ENCODE measurements at places on chromosomes 2 and 18. TPM values are rescaled to one million over a fixed set of nuclear protein-coding genes. Genes with fewer than 3 reads are reported as not detected.

GRCh38 chr2:1940679-1941078 lies 196.4 kb upstream of the PXDN start:
- H3K27me3 ChIP-seq, result peaks cover 4% of the 10 kb centered on the region
- no peak overlapping the region for H3K4me3 ChIP-seq
- DNase-seq, result no peak
- H3K4me1 ChIP-seq, result no peaks in the 10 kb centered on the region
- no peaks in the 10 kb centered on the region for H3K36me3 ChIP-seq

RNMT gene
- total RNA-seq, result 54.1 TPM

- H3K4me1 ChIP-seq, result peaks cover 15% of the 10 kb centered on the region
- no peak overlapping the region for H3K27ac ChIP-seq
- H3K36me3 ChIP-seq, result no peaks in the 10 kb centered on the region
- H3K27me3 ChIP-seq, result 0 out of 3 replicates have a peak, but pooled peaks cover 3% of the 10 kb centered on the region
- H3K4me3 ChIP-seq, result no peak overlapping the region
These were observed 54.4 kb downstream of the RAB31 start for GRCh38 chr18:9762526-9762925.

MTCL1 gene
- 3.1 TPM for total RNA-seq

GRCh38 chr2:36403675-36404230 lies 48.2 kb downstream of the CRIM1 start:
- H3K36me3 ChIP-seq, result peaks cover 8% of the 10 kb centered on the region
- H3K4me1 ChIP-seq, result 0 out of 2 replicates have a peak, but pooled peaks cover 10% of the 10 kb centered on the region
- H3K27ac ChIP-seq, result no peak overlapping the region
- DNase-seq, result peak; percentile 65
- H3K4me3 ChIP-seq, result no peak overlapping the region

GRCh38 chr2:176521878-176522670 lies 252.8 kb downstream of the MTX2 start:
- no peak overlapping the region for H3K4me3 ChIP-seq
- H3K36me3 ChIP-seq, result no peaks in the 10 kb centered on the region
- H3K4me1 ChIP-seq, result no peaks in the 10 kb centered on the region
- no peaks in the 10 kb centered on the region for H3K27me3 ChIP-seq
- no peak overlapping the region for H3K27ac ChIP-seq

FAM124B gene
- not detected for total RNA-seq

ZNF142 gene
- 10.4 TPM for total RNA-seq

ASB18 gene
- total RNA-seq, result not detected

GRCh38 chr2:105328281-105329196 lies 996 bp downstream of the TGFBRAP1 start:
- H3K27me3 ChIP-seq, result no peaks in the 10 kb centered on the region
- DNase-seq, result peak; percentile 39
- H3K4me1 ChIP-seq, result peaks cover 47% of the 10 kb centered on the region
- peak overlapping the region; percentile 93 for H3K4me3 ChIP-seq
- peaks cover 20% of the 10 kb centered on the region for H3K36me3 ChIP-seq

DNA sequence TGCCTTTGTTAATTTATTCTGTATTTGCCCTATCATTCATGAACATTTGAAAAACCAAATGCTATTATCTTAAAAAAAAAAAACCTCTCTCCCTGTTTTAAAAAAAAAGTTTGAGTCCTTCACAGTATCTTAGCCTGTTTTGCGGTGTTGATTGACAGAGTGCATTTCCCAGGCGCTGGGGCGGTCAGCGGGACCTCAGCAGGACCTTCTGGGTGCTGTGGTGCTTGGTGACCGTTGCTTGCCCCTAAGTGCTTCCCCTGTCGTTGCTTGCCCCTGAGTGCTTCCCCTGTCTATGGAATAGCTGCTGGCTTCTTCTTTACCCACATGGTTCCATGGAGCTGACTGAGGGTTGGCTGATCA lies 12.1 kb downstream of the ATP6V1C2 start:
- H3K27ac ChIP-seq, result no peak overlapping the region
- DNase-seq, result no peak
- no peaks in the 10 kb centered on the region for H3K36me3 ChIP-seq
- H3K4me1 ChIP-seq, result peaks cover 14% of the 10 kb centered on the region
- H3K27me3 ChIP-seq, result peaks cover 31% of the 10 kb centered on the region

- H3K4me1 ChIP-seq, result no peaks in the 10 kb centered on the region
- no peak for DNase-seq
- H3K27me3 ChIP-seq, result peaks cover 1% of the 10 kb centered on the region
- no peaks in the 10 kb centered on the region for H3K36me3 ChIP-seq
- no peak overlapping the region for H3K4me3 ChIP-seq
These were observed 469.0 kb upstream of the SALL3 start for GRCh38 chr18:78510636-78511035.

- H3K4me1 ChIP-seq, result no peaks in the 10 kb centered on the region
- no peak overlapping the region for H3K27ac ChIP-seq
- no peaks in the 10 kb centered on the region for H3K36me3 ChIP-seq
- H3K4me3 ChIP-seq, result no peak overlapping the region
- H3K27me3 ChIP-seq, result peaks cover 74% of the 10 kb centered on the region
These were observed 6.2 kb upstream of the EFR3B start for GRCh38 chr2:25035537-25036220.

DNA sequence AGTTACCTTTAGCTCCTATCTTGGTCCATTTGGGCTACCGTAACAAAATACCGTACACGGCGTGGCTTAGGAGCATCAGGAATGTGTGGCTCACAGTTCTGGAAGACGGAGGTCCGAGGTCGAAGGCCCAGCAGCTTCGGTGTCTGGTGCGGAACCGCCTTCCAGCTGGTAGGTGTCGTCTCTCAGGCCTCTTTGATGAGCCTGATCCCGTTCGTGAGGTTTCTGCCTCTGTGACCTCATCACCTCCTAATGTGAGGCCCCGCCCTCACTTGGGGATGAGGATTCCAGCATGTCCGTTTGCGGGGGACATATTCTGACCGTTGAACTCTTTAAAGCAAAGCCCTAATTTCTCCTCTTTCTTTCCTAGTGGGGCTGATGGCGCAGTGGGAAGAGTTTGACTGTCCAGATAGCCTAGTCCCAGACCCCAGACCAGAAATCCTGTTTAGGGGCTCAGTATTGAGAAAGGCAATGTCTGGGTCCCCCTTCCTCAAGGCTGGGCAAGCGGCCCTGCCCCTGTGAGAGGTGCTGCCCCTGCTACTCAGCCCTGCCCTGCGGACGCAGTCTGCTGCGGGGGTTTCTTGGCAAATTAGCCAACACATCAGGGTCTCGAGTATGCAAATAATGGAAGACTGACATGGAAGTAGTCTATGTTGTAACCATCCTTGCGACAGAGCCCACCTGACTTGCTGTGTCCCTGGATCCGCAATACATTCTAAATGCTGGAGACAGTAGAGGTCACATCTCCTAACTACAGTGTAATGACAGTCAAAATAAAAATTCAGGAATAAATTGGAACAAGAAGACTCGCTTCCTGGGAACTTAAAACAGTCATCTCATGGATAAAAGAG lies 128.0 kb downstream of the ASB1 start:
- no peak overlapping the region for H3K27ac ChIP-seq
- no peak overlapping the region for H3K4me3 ChIP-seq
- H3K4me1 ChIP-seq, result no peaks in the 10 kb centered on the region
- peaks cover 28% of the 10 kb centered on the region for H3K27me3 ChIP-seq
- no peak for DNase-seq
- H3K36me3 ChIP-seq, result no peaks in the 10 kb centered on the region

GRCh38 chr2:14601156-14601770 lies 31.3 kb upstream of the LRATD1 start:
- no peak overlapping the region for H3K4me3 ChIP-seq
- H3K4me1 ChIP-seq, result no peaks in the 10 kb centered on the region
- DNase-seq, result no peak
- H3K27ac ChIP-seq, result no peak overlapping the region
